ENCODE measurements at places on chromosomes 2 and 18. TPM values are rescaled to one million over a fixed set of nuclear protein-coding genes. Genes with fewer than 3 reads are reported as not detected.
A peak's percentile ranks its signal among the peaks of the same experiment; 100 is the strongest.

Gene SERPINB13
- not detected for total RNA-seq

Gene CACNB4
- 6.0 TPM for total RNA-seq

Gene PID1
- total RNA-seq: 1.8 TPM

Gene EN1
- total RNA-seq: not detected

DNA sequence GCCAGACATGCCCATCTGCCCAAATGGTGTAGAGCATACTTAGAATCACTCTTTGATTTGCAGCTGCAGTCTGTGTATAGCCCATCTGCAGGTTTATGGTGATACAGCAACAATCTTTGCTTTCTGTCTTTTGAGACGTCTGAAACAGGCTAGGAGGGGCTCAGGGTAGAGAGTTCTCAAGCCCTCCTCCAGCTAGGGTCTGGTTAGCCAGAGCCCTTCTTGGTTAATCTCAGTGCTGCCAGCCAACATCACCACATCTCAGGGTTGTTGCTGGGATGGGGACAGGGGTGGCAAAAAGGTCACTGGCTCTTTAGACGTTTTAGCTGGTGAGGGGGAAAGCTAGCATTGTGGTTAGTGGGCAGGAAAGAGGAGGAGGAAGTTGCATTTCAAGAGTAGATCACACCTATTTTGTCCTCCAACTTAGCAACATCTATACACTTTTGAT lies 136.6 kb upstream of the ACAA2 start:
- H3K27me3 ChIP-seq: peaks cover 48% of the 10 kb centered on the region
- DNase-seq: no peak
- no peaks in the 10 kb centered on the region for H3K4me1 ChIP-seq
- no peaks in the 10 kb centered on the region for H3K36me3 ChIP-seq

DNA sequence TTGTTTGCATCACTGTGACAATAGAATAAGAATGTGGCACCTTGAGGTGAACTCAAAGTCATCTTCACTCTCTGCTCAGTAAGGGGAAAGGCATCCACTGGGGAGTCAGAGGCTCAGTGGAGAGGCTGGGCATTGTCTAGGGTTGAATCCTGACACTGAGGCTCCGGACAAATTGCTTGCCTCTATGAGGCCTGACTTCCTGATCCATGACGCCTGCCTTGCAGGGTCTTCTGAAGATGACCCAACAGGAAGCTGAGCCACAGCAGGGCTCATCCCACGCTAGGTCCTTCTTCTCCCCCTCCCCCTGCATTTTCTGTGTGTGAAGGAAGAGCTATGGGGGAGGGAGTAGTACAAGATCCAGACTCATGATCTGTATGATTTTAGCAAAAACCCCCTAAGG lies 265.1 kb downstream of the SH3BP4 start:
- H3K27me3 ChIP-seq: no peaks in the 10 kb centered on the region
- no peak overlapping the region for H3K27ac ChIP-seq
- H3K36me3 ChIP-seq: peaks cover 1% of the 10 kb centered on the region
- DNase-seq: no peak
- no peak overlapping the region for H3K4me3 ChIP-seq
- no peaks in the 10 kb centered on the region for H3K4me1 ChIP-seq

GRCh38 chr2:172248381-172248780 lies 145.7 kb upstream of the DLX2 start:
- H3K27ac ChIP-seq: no peak overlapping the region
- no peak overlapping the region for H3K4me3 ChIP-seq
- H3K27me3 ChIP-seq: no peaks in the 10 kb centered on the region
- H3K4me1 ChIP-seq: peaks cover 65% of the 10 kb centered on the region

DNA sequence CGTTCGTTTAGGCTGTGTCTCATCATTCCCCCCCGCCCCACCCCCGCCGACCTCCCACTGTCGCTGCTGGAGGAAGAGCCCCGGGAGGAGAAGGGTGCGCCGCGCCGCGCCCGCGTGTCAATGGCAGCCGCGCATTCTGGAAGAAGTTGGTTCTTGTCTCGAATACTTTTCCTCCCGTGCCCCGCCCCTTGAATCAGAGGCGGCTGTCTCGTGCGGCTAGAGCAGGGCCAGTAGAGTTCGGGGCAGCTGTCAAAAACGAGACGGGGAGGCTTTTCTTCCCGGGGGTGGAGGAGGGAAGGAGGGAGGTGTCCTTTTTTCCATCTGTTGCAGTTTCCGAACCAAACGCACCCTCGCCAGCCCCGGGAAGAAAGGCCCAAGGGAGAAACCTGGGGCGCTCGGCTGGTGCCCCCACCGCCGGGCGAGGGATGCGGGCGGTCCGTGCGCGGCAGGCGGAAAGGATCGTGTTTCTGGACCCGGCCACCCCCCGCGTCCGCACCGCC lies 410 bp upstream of the TGIF1 start:
- no peaks in the 10 kb centered on the region for H3K36me3 ChIP-seq
- H3K4me1 ChIP-seq: peaks cover 33% of the 10 kb centered on the region
- H3K27ac ChIP-seq: peak overlapping the region; percentile 100
- H3K27me3 ChIP-seq: no peaks in the 10 kb centered on the region
- DNase-seq: no peak

DNA sequence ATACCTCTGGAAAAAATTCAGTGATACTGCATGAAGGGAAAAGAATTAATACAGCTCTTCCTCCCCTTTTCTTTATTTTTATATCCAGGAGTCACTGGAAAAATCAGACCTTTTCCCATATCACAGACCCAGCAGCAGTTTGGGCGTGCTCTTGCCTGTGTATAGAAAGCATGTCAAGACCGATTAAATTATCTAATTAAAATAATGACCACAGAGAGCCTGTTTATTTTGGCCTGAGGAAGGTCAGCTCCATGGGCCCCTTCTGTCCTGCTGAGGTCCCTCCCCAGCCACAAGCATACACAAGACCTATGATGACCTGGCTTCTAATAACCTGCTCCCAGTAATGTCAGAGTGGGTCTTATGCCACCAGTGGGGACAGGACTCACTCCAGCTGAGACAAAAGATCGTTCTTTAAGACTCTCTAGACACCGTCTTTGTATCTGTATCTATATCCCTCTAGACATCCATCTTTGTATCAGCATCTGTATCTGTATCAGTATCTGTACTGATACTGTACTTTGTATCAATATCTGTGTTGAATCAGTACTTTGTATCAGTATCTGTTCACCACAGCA lies 147.8 kb downstream of the VAPA start:
- peaks cover 59% of the 10 kb centered on the region for H3K4me1 ChIP-seq
- H3K27me3 ChIP-seq: no peaks in the 10 kb centered on the region
- no peaks in the 10 kb centered on the region for H3K36me3 ChIP-seq
- peak overlapping the region; percentile 8 for H3K27ac ChIP-seq

- no peaks in the 10 kb centered on the region for H3K27me3 ChIP-seq
- no peak overlapping the region for H3K27ac ChIP-seq
- no peaks in the 10 kb centered on the region for H3K36me3 ChIP-seq
- no peak for DNase-seq
- H3K4me3 ChIP-seq: no peak overlapping the region
- peaks cover 5% of the 10 kb centered on the region for H3K4me1 ChIP-seq
Observed at GRCh38 chr2:152106464-152106863, 7.6 kb upstream of the CACNB4 start.

DNA sequence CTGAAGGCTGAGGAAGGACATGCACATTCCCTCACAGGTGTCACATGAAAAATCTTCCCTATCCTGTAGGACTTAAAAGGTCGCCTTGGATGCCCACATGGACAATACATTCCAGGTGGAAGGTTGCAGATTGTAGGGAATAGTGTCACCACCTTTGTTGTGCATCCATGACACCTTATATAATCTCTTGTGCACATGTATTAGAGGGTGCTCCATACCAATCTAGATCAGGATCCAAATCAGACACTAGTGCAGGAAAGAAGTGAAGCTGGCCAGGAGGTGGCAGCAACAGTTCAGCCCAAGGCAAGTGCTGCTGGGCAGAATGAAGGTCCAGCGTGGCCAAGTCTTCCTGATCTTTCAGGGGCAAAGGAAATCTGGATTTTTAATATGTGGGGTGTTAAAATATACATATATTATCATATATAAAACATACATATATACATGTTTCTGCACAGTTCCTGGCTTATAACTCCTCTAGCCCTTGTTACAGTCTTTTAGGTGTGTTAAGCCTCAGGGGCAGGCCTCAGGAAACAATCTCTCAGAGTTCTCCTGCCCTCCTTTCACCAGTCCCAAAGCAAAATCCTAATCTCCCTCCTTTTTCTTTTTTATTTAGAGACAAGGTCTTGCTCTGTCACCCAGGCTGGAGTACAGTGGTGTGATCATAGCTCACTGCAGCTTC lies 16.6 kb downstream of the NIF3L1 start:
- H3K4me1 ChIP-seq: peaks cover 2% of the 10 kb centered on the region
- H3K27me3 ChIP-seq: no peaks in the 10 kb centered on the region
- DNase-seq: no peak
- H3K36me3 ChIP-seq: peaks cover 1% of the 10 kb centered on the region
- peak overlapping the region; percentile 45 for H3K27ac ChIP-seq

DNA sequence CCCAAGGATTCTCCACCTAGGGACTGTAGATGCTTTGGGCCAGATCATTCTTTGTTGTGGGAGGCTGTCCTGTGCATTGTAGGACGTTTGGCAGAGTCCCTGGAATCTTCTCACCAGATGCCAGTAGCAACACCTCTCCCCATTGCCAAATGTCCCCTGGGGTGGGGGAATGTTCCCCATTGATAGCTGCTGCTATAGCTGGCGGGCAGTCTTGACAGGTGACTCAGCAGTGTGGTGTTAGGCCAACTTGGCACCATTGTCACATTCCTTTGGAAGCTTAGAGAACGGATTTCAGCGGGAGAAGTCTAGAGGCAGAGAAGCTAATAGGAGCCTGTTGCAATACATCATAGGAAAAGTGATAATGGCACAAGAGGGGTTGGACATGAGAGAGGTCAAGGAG lies 495.7 kb upstream of the SMIM21 start:
- peaks cover 9% of the 10 kb centered on the region for H3K4me1 ChIP-seq
- peaks cover 14% of the 10 kb centered on the region for H3K27me3 ChIP-seq
- no peak overlapping the region for H3K27ac ChIP-seq

- no peaks in the 10 kb centered on the region for H3K27me3 ChIP-seq
- no peak for DNase-seq
- no peak overlapping the region for H3K4me3 ChIP-seq
- H3K27ac ChIP-seq: no peak overlapping the region
Observed at GRCh38 chr2:24104906-24105305, 18.2 kb downstream of the PFN4 start.

GRCh38 chr18:67290421-67290820 lies 226.1 kb downstream of the DSEL start:
- no peaks in the 10 kb centered on the region for H3K4me1 ChIP-seq
- no peak for DNase-seq
- H3K4me3 ChIP-seq: no peak overlapping the region
- no peak overlapping the region for H3K27ac ChIP-seq

DNA sequence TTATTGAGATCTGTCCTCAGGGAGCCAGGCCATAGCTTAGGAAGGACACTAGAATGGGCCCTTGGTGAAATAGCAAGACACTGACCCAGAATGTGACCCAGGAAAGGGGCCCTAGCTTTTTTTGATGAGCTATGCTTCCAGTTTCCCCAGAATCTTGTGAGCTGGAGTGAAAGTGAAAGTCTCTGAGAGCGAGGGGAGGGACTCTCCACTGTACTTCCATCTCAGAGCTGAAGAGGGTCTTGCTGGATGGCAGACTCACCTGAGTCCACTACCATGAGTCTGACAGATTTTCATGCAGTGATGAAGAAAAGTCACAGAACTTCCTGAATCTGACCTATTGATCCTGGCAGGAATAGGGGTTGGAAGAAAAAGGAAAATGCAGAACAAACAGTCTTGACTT lies 3.1 kb downstream of the ARHGAP25 start:
- no peaks in the 10 kb centered on the region for H3K4me1 ChIP-seq
- no peak overlapping the region for H3K27ac ChIP-seq
- no peak overlapping the region for H3K4me3 ChIP-seq
- DNase-seq: no peak

- H3K27ac ChIP-seq: peak overlapping the region; percentile 20
- H3K36me3 ChIP-seq: peaks cover 1% of the 10 kb centered on the region
- H3K4me3 ChIP-seq: no peak overlapping the region
Observed at GRCh38 chr2:83055376-83056010, 1403.6 kb downstream of the SUCLG1 start.

GRCh38 chr2:167293172-167293781 lies 405.0 kb downstream of the XIRP2 start:
- peaks cover 6% of the 10 kb centered on the region for H3K27me3 ChIP-seq
- peak overlapping the region; percentile 58 for H3K27ac ChIP-seq
- peak overlapping the region; percentile 91 for H3K4me3 ChIP-seq
- peaks cover 17% of the 10 kb centered on the region for H3K4me1 ChIP-seq
- H3K36me3 ChIP-seq: no peaks in the 10 kb centered on the region

Measured in chondrocyte (in vitro differentiated cells).